Psoas muscle (tissue), 8 donors: ENCODE measurements at places on chromosomes 2 and 18.

DNA sequence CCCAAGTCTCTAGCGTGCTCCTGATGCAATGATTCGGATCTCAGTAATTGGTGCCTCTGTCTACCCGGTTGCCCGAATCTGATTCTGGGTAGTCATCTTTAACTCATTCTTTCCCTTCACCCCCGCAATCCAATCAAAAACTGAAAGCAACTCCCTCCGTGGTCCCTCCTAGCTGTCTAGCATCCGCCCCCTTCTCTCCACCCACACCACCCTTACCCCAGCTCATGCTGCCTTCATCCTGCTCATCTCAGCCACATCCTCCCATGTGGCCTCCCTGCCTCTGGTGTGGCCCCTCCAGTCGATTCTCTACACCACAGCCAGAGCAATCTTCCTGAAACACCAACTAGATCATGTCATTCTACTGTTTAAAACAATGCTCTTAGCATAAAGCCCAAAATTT lies 62.3 kb downstream of the TTC32 start:
- no peak for DNase-seq

- DNase-seq = no peak
Measured at GRCh38 chr2:136255648-136256461, 137.9 kb upstream of the CXCR4 start.

- no peak for DNase-seq
Measured at GRCh38 chr18:44197832-44198611, 482.7 kb upstream of the SETBP1 start.

DNA sequence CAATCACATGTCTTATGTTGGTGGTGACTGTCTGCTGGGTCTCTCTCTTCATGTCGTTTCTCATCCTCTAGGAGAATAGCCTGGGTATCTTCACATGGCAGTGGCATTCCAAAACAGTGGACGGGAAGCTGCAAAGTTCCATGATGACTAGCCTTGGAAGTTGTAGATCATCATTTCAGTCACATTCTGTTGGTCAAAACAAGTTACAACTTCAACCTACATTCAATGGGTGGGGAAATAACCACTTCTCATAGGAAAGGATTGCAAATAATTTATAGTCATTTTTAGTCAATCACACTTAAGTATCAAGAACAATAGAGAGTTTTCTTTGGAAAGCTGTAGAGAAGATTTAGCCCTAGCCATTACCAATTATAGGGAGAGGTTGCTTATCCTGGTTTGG lies 395.0 kb upstream of the CDH2 start:
- no peak for DNase-seq
